RWPE2 (cell line): ENCODE measurements at places on chromosomes 16 and 17.

DNA sequence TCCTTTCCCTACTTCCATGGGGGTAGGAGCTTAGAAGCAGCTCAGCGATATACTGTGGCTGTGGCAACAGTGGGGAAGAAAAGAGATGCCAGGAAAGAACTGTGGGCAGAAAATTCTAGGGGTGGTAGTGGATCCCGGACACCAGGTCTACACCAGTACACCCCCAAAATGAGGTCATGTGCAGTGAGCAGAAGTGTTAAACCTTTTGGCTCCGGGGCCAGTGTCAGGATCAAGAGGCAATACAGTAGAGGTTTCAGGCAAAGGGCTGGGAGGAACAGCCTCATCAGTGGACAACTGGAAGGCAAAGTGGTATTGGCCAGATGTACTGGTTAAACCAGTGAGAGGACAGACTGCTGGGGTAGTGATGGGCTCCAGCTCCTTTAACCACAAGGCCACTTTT, 163.1 kb upstream of the CCL2 start:
- DNase-seq = no peak

GRCh38 chr16:79381603-79382042, 218.9 kb downstream of the MAF start:
- no peak for DNase-seq

DNA sequence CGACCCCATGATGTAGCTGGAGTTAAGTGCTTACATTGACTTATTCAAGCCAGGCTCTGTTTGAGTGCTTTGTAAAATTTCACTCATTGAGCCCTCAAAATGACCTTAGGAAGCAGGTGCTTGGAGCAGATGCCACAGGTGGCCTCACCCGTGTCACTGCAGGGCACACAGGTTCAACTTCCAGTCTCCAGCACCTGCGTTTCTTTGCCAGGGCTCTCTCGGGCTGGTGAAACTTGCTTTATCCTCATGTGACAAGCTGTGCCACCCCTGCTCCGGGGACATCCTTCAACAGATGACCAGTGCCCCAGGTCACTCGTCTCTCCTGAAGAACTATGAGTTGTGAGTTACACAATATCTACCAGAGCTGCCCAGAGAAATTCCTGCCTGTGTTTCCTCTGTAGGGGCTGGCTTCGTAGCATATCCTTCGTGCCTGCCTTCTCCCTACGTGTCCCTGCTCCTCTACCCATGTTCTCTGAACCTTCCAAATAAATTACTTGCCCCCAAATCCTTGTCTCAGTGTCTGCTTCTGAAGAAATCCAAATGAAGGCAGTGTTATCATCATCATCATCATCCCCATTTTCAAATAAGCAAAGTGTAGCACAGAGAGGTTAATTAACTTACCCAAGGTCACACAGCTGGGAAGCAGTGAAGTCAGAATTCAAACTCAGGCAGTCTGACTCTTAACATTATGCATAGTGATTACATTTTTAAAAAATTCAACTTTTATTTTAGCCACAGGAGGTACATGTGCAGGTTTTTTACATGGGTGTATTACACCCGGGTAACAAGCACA, 352.5 kb downstream of the NPIPA8 start:
- no peak for DNase-seq

DNA sequence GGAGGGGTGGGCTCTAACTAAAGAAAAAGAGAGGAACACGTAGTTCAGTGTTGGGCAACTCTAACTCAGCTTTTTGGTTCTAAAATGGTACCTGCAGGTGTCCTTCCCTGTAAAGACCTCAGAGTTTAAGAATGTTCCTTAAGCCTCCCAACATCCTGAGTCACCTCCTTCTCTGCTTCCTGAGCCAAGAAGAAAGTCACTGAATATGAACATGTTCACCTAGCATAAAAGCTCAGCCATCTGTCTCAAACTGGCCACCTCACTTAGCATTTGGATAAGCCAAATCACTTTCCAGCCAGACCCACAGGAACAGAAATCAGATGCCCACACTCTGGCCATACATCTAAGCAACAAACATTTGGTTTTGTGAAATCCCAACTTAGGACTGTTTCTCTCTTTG, 3.7 kb downstream of the TMEM98 start:
- no peak for DNase-seq

GRCh38 chr16:27308792-27309191, 5.0 kb upstream of the IL4R start:
- no peak for DNase-seq

GRCh38 chr16:8647721-8648318, 26.3 kb downstream of the METTL22 start:
- no peak for DNase-seq

DNA sequence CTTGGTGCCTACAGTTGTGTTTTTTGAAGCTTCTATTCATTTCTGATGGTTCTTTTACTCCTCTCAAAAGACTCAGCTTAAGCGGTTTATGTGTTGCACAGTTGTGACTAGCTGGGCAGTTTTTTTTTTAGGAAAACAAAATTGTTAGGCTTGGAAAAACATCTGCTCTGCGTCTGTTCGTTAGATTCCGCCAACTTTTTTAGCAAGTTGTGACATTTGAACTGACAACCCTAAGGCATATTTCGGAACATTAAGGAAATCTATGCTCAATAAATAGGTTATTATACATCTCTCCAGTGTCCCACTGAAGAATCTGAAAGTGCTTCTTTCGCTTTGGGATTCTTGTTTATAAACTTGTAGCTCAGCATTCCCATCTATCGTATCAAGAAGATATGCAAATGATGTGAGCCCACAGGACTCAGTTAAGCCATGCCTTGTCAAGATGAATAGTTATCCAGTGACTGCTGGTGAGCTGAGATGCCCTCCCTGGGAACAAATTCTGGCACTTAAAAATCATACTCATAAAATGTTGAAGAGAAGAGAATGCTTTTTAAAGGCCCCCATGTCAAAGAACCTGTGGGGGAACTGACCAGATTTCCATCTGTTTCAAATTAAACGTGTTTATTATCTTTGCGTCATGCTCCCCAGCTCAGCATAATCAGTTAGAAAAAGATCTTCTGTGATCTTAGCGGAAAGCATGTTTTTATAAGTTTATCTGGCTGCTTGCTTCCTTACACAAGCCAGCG, 109.0 kb upstream of the FAM20A start:
- DNase-seq = no peak

DNA sequence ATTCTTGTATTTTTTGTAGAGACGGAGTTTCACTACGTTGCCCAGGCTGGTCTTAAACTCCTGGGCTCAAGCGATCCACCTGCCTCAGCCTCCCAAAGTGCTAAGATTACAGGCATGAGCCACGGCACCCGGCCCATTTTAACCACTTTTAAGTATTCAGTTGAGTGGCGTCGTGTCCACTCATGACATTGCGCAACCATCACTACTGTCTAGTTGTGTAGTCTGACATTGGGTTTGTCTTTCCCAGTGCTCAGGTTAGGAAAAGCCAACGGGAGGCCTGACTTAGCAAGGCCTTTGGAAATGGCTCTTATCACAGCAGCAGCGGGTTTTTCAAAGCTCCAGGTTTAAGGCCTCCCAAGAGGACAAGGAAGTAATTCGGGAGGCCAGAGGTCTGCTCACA, 58.7 kb downstream of the LITAF start:
- no peak for DNase-seq

DNA sequence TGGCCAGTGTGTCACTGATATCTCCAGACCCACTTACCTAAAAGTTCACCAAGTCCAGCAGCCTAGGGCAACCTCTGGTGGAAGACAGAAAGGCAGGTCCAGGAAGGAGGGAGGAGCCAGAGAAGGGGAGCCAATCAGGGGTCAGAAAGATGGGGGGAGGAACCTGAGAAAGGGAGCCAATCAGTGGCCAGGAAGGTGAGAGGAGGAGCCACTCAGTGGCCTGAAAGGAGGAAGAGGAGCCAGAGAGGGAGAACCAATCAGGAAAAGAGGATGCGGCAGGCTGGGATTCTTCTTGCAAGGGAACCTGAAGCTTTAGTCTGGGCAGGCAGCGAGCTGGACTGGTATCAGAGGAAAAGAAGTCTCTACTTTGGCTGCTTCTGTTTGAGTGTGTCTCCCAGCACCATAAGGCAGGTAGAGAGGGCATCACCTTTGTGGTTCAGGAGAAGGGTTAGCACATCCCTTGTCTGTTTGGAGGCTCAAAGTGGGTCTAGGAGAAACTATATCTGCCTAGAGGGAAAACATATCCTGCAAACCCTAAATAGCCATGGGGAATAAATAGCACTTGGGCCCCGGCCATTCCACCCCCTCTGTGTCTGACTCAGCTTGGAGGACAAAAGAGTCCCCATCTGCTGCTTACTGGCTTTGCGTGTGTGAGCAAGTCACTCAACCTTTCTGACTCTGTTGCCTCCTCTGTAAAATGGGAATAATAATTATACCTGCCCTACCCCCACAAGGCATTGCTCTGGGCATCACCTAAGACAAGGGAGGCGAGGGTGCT, 43.4 kb upstream of the CRHR1 start:
- DNase-seq = no peak

GRCh38 chr16:28834349-28834748, 11.6 kb downstream of the ATXN2L start:
- DNase-seq = no peak

DNA sequence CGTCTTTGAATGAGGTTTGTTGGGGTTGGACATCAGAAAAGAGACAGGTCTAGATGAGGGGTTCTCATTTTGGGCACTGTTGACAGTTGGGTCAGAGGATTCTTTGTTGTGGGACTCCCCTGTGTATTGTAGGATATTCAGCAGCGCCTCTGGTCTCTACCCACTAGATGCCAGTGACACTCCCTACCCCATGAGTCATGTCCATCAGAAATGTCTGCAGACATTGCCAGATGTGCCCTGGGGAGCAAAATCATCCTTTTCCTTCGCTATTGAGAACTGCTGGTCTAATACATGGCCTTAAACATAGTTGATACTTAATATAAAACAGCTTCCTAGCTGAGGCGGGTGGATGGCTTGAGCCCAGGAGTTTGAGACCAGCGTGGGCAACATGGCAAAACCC, 3.1 kb downstream of the ABAT start:
- DNase-seq = no peak

DNA sequence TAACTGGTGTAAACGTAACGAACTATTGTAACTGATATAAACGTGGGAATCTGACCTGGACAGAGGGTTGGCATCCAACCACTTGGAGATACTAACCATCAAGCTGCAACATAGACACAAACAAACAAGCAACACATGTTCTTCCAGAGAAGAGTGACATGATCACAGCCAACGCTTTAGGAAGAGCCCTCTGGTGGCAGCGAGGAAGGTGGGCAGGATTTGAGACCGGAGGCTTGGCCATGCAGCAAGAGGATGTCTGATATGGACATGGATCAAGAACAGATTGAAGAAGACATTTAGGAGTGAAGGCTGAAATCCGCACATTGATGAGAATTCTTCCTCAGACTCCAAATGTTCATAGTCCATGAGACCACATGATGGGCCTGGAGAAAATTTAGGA, 40.3 kb upstream of the TNRC6A start:
- no peak for DNase-seq
